ENCODE measurements at places on chromosomes 7 and 10. TPM values are rescaled to one million over a fixed set of nuclear protein-coding genes. Genes with fewer than 3 reads are reported as not detected.

Gene MPP7
- total RNA-seq = 4.3 TPM

GRCh38 chr7:42194238-42194637, 42.8 kb downstream of the GLI3 start:
- H3K27ac ChIP-seq = no peak overlapping the region
- H3K4me1 ChIP-seq = no peaks in the 10 kb centered on the region

Gene TMEM213
- 1.1 TPM for total RNA-seq

DNA sequence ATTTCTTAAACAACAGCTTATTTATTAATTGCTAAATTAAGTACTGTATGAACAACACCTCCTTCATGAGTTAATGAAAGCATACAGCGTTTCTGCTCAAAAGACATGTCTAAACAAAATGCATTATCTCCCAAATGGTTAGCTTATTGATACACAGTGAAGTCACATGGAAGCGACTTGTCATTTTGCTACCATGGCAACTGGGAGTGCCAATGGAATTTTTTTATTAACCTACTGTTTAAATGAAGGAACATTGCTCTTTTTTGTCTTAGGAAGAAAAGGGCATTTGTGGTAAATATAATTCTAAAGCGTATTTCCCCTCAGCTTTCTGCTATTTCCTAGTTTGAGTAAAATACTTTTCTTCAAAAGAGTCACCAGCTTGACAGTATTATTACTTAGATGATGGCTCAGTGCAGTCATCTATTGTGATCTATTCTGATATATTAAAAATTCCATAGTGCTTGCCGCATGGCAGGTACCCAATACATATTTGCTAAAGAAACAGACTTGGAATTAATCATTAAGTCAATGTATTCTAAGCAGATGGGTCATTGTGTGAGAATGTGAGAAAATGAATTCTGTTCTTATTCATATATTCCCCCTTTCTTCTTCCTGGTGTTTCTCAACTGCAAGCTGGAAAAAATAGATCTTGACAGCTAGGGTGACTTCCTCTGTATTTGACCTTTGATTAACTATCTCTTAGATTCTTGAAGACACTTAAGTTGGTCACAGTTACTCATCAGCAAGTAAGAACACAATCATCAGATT, 818.3 kb downstream of the MAGI2 start:
- no peak overlapping the region for H3K27ac ChIP-seq
- no peaks in the 10 kb centered on the region for H3K27me3 ChIP-seq
- H3K4me3 ChIP-seq = no peak overlapping the region

Gene AKR1C8
- total RNA-seq = 1.5 TPM

DNA sequence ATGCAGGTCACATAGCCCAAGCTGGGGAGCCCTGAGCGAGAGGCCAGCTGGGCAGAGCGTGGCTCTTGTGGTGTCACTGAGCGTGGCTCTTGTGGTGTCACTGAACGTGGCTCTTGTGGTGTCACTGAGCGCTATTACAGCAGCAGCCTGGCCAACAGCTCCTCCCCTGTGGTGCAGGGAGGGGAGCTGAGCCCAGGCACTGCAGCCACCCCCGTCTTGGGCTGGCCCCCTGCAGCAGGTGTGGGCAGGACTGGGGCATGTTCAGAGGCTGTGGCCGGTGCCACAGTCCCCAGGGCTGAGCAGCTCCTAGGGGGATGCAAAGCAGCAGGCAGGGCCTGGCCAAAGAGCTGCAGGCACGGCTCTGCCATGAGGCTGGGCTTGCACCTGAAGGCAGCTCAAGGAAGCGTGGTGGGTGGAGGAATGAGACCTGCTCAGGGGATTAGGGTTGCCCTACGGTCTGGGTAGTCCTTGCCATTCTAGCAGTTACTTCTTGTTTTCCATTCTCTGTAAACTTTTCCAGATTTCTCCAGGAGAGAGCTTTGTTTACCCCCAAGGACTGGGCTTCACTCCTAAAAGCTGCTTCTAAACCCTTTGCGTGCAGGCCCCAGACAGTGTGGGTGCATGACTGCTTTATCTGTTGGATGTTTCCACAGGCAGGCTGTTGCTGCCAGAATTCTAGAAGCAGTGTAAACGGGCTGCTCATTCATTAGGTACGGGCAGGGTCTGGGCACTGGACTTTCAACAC, 29.2 kb downstream of the ZNF783 start:
- H3K4me3 ChIP-seq = no peak overlapping the region
- DNase-seq = peak; percentile 34
- H3K36me3 ChIP-seq = no peaks in the 10 kb centered on the region
- H3K27me3 ChIP-seq = no peaks in the 10 kb centered on the region

GRCh38 chr7:14988941-14989340, 86.4 kb upstream of the DGKB start:
- no peak overlapping the region for H3K27ac ChIP-seq
- H3K27me3 ChIP-seq = no peaks in the 10 kb centered on the region
- H3K4me1 ChIP-seq = no peaks in the 10 kb centered on the region
- no peak for DNase-seq
- H3K4me3 ChIP-seq = no peak overlapping the region

DNA sequence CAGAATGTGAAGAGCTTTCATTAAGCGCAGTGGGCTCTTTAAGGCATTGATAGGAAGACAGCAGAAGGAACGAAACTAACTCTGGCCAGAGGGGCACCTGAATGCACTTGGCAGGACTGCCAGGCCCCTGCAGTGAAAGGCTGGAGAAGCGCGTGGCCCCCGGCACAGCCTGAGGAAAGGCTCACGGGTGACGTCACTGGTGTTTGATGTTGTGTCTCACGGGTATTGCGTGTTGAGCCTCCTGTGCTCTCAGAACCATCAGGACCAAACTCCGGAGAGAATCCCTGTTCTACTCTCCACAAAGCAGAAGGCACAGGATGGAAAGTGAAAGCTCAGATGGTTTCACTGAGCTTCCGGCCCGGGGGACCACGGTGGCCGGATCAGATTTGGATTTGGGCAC, 515.8 kb upstream of the FOXK1 start:
- no peak for DNase-seq
- no peak overlapping the region for H3K4me3 ChIP-seq
- no peaks in the 10 kb centered on the region for H3K4me1 ChIP-seq
- no peaks in the 10 kb centered on the region for H3K27me3 ChIP-seq
- no peak overlapping the region for H3K27ac ChIP-seq
- no peaks in the 10 kb centered on the region for H3K36me3 ChIP-seq

DNA sequence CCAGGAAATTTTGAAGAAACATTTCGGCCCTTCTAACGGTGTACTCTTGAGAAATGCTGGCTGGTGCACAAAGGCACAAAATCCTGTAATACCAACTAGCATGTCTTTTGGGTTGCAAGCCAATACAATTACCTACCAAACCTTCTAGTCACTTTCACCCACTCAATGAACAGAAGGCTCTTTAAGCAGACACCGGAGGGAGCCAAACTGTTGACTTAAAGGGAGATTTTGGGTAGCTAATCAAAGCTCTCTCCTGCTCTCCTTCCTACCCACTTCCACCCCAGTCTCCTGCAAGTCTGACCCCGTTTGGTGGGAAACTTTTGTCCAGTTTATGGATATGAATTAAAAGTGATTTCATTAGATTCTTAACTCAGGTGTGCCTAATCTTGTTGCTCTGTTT, 24.0 kb downstream of the GRM3 start:
- no peaks in the 10 kb centered on the region for H3K4me1 ChIP-seq
- no peaks in the 10 kb centered on the region for H3K36me3 ChIP-seq

Gene MCU
- 14.5 TPM for total RNA-seq

DNA sequence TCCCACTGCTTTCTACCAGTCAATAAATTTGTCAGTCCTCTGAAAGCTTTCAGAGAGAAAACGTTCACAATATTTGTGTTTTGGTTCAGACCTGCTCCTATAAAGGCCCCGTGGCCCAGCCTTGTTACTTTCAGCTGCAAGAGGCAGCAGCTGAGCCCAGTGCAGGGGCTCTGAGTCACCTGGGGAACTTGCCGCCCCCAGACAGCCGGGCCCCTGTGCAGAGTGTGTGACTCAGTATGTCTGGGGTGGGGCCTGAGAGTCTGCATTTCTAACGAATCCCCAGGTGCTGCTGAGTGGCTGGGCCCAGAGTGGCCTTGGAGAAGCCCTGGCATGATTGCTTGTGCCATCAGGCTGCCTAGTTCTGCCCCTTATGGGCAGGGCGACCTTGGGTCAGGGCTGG, 303.5 kb downstream of the PAXIP1 start:
- H3K4me3 ChIP-seq = no peak overlapping the region
- H3K4me1 ChIP-seq = no peaks in the 10 kb centered on the region
- no peaks in the 10 kb centered on the region for H3K36me3 ChIP-seq

- H3K4me3 ChIP-seq = no peak overlapping the region
- H3K36me3 ChIP-seq = no peaks in the 10 kb centered on the region
- no peak overlapping the region for H3K27ac ChIP-seq
- H3K27me3 ChIP-seq = no peaks in the 10 kb centered on the region
These were observed 196.4 kb upstream of the VSTM2A start for GRCh38 chr7:54345746-54346145.

DNA sequence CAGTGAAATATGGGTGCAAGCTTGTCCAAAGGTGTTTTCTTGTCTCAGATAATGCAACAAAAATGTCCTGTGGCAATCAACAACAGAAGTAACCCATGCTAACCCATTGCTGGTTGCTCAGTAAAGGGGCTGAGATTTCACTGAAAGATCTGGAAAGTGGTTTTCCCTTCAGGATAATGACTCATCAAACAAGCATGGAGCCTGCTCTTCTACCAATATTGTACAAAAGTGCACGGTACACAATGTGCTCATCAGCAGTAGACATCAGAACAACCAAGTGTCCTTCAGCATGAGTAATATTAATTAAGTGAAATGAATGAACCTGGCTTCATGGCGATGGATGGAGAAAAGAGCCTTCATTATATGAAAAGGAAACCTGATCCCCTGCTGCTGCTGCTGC, 287.1 kb upstream of the NEBL start:
- H3K27me3 ChIP-seq = no peaks in the 10 kb centered on the region
- H3K36me3 ChIP-seq = no peaks in the 10 kb centered on the region
- H3K27ac ChIP-seq = no peak overlapping the region
- H3K4me1 ChIP-seq = no peaks in the 10 kb centered on the region

Gene SFXN2
- 11.5 TPM for total RNA-seq

DNA sequence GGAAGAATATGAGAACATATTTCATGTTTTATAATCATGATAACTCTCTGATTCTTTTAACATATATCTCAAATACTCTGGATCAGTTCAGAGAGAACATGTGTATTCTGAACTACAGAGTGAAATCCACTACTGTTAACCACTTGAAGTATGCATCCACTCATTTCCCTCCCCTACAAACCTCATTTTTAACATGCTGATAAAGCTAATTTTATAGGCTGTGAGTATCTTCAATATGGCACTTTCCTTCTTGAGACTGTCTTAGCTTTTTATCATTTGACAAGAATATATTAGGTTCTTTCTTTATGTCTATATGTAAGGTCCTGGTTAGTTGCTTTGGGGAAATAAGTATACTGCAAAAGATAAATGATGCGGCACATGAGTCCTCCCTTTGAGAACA, 154.8 kb downstream of the MLLT10 start:
- no peaks in the 10 kb centered on the region for H3K27me3 ChIP-seq
- no peak for DNase-seq
- H3K4me3 ChIP-seq = no peak overlapping the region
- H3K4me1 ChIP-seq = peaks cover 2% of the 10 kb centered on the region
- peaks cover 30% of the 10 kb centered on the region for H3K36me3 ChIP-seq
- H3K27ac ChIP-seq = no peak overlapping the region

DNA sequence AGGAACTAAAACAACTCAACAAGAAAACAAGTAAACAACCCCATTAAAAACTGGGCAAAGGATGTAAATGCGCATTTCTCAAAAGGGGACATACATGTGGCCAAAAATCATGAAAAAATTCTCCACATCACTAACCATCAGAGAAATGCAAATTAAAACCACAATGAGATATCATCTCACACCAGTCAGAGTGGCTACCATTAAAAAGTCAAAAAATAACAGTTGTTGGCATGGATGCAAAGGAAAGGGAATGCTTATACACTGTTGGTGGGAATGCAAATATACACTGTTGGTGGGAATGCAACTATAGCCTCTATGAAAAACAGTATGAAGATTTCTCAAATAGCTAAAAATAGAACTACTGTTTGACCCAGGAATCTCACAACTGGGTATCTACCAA, 60.0 kb upstream of the LANCL2 start:
- peaks cover 10% of the 10 kb centered on the region for H3K36me3 ChIP-seq
- peaks cover 35% of the 10 kb centered on the region for H3K4me1 ChIP-seq
- no peak overlapping the region for H3K4me3 ChIP-seq
- DNase-seq = no peak

Gene WDR86
- total RNA-seq = 0.50 TPM

DNA sequence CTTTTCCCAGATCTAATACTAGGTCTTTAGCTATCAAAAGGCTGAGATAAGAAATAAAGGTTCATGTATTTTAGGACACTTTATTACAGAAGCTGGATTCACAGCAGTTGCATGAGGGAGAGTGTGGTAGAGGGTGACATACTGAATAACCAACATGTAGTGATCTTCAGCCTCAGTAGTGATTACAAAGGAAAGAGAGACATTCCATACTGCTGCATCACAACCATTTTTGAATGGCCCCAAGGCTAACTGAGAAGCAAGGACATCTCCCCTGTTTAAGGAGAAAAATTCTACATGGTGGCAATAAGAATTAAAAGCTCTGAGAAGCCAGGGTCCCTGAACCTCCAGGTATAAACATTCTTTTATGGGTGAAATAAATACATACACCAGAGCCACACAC, 35.3 kb downstream of the COG5 start:
- no peak overlapping the region for H3K27ac ChIP-seq
- no peaks in the 10 kb centered on the region for H3K27me3 ChIP-seq
- no peak overlapping the region for H3K4me3 ChIP-seq
- peaks cover 30% of the 10 kb centered on the region for H3K36me3 ChIP-seq
- no peak for DNase-seq
- H3K4me1 ChIP-seq = no peaks in the 10 kb centered on the region

Gene GPR85
- not detected for total RNA-seq

Measured in activated CD4-positive, alpha-beta memory T cell treated with anti-CD3 and anti-CD28 coated beads, Interleukin-2, amount 10 ng/mL, durations not matched to agents 7 days and 5 days (primary cell).